NCI-H187 (cell line): ENCODE measurements at places on chromosomes 11 and 22.

- DNase-seq, result peak; percentile 68
Measured at GRCh38 chr11:64131683-64132190, 34.2 kb downstream of the MACROD1 start.

DNA sequence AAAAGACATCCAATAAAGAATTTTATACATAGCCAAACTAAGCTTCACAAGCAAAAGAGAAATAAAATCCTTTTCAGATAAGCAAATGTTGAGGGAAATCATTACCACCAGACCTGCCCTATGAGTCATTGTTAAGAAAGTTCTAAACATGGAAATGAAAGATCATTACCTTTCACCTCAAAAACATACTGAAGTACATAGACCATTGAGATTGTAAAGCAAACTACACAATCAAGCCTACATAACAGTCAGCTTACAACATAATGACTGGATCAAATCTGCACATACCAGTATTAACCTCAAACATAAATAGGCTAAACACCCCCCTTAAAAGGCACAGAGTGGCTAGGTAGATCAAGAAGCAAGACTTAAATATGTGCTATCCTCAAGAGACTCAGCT lies 501.0 kb upstream of the LUZP2 start:
- DNase-seq, result no peak

DNA sequence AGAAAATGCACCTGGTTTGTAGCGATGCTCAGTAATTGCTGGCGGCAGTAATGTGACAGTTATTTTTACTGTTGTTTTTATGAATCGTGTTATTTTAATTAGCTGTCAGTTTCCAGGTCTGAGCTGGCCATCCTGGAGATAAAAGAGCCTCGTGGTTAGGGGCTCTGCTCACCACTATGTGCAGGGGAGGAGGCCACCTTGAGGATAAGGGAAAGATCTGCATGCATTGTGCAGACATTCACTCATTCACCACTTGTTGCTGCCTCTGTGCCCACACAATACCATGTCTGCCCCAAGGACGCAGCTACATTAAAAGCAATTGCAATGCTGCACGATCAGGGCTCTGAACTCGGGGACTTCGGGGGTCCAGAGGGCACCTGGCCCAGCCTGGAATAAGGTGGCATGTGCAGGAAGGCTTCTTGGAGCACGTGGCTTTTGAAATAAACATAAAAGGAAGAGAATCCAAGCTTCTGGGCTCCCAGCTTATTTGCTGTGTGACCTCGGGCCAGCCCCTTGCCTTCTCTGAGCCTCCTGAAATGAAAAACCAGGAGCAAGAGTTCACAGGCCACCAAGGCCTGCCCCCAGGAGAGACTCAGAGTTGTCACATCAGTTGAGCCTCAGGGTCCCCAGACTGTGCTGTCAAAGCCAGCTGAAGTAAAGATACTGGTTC lies 44.7 kb upstream of the SHISAL1 start:
- DNase-seq, result no peak

DNA sequence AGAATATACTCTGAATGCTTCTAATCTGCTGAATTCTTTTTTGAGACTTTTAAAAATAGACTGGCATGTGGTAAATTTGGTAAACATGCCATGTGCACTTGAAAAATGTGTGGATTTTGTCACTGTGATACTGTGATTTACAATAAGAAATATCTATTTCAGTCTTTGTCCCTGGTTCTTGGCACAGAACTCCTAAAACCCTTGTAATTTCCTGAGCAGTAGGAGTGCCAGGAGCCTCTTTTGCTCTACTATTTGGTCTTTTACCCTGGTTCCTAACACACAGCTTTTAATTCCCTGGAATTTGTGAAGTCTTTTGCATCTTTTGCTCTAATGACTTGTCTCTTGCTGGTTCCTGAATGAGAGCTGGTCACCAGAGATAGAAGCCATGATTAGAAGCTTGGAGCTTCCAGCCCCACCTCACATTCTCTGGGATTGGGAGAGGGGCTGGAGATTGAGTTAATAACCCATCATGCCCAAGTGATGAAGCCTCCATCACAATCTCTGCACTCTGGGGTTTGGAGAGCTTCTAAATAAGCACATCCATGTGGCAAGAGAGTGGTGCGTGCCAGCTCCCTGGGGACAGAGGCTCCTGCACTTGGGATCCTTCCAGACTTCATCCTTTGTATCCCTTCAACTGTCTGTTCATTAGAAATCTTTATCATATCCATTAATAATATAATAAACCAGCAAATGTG lies 27.2 kb upstream of the SYT13 start:
- no peak for DNase-seq

- no peak for DNase-seq
Measured at GRCh38 chr22:31394326-31394725, 5.1 kb upstream of the DRG1 start.

DNA sequence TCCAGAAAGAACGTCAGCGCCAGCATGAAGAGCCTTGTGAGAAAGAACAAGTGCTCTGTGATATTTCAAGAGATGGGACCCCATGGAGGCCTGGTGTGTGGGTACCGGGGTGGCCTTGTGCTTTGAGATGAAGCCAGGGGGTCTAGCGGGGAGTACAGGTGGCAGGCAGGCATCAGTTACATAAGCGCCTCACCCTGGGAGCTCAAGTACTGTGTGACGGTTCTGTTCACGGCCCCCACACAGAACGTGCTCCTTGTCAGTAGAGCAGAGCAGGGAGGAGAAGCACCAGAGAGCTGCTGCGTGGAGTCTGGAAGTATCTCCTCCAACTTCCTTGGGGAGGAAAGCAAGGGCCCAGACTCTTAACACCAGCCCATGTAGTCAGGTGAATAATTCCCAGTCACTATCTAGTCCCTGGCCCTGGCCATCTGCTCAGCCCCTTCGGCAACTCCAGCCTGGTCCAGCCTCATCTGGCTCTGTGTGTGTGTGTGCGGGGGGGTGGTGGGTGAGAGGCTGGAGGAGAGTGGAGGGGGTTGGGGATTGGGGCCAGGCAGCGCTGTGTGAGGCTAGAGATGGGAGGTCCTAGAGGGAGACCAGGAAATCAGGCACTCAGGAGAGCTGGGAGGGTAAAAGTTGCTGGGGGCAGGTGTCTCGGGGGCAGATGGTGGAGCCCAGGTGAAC lies 32.4 kb downstream of the MCM5 start:
- no peak for DNase-seq

DNA sequence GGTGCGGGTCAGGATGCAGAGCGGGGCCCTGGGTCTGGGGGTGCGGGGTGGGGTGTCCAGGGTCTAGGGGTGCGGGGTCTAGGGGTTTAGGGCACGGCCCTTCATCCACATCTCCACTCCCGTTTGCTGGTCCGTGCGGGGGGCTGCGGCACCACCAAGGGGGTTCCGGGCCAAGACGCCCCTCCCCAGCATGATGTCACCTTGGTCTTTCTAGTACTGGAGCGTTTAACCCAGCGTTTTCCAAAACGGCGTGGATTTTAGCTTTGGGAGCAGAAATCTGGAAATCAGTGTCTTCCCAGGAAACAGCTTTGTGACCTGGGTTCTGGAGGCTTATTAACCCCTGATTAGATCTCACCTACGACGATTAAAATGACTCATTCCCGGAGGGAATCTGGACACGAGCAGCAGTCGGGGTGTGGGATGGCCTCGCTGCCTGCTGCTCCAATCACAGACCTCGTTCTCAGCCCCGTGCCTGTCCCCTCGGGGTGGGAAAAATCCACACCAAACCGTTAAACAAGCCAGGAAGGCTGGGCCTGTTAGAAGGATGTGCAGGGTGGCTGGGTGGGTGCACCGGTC lies 759 bp downstream of the AP2A2 start:
- DNase-seq, result no peak
